ENCODE measurements at places on chromosomes 2 and 18. TPM values are rescaled to one million over a fixed set of nuclear protein-coding genes. Genes with fewer than 3 reads are reported as not detected.

- no peak for DNase-seq
Observed at GRCh38 chr18:54879691-54880090, 51.4 kb downstream of the RAB27B start.

DNA sequence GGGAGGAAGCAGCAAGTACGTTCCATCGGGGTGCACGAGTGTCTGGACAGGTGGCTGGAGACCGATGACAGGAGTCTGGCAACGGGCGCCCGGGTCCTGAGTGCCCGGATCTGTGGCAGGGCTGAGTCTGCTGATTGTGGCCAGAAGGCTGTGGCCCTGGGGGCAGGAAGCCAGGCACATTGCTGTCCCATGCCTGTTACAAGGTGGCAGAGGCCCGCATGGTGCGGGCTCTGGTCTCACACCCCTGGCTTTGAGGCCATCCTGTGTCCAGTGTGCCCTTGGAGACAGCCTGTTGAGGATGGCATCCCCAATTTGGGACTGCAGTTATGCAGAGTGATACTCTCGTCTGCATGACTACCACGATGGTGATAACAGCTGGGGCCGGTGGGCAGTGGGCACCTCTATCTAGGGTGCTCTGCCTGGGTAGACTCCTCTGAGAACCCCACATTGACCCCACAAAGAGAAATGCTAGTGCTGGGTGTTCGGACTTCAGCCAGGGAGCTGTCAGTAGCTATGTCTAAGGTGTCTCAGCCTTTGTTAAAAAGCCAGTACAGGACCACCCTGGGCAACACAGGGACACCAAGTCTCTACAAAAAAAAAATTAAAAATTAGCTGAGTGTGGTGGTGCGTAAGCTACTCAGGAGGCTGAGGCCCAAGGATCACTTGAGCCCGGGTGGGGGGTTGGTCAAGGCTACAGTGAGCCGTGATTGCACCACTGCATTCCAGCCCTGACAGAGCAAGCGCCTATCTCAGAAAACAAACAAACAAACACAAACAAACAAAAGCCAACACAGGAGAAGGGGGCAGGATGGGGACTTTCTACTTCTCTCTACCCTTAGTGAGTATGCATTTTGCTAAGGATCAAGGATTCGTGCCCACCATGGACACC lies 88.3 kb downstream of the RHOB start:
- DNase-seq = no peak

LHCGR gene
- total RNA-seq = 0.29 TPM

GRCh38 chr2:228115-228514 lies 35.7 kb downstream of the SH3YL1 start:
- no peak for DNase-seq

PTPRM gene
- 41.7 TPM for total RNA-seq

- no peak for DNase-seq
Observed at GRCh38 chr2:104853534-104854497, at the start of gene POU3F3. TSS of gene POU3F3 (plus strand) at chr2:104854115. CDS start at chr2:104855511, 1,396 bp downstream.

DNA sequence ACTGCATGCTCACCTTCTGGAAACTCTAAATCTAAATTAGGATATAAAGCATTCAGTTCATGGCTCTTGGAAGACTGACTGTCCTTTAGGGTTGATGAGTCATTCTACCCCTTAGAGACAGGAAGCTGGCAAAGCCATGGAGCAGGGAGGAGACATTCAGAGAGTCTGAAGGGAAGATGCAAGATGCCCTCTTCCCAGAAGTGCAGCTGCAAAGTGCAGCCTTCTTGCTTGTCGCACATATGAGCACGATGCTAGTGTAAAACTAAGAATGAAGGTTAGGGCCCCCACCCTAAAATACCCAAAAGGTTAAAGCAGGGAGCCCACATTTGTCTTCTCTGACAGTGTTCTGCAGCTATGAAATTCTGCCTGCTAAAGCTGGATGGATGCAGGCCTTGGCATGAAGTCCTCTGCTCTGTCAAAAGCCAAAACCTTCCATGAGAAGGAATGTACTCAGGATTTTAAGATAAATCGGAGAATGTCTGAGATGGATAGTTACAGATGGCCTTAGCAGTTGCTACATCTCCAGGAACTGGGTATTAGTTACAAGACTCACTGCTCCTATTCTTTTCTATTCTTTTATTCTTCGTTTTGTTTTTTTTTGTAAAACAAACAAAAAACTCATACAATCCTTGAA lies 89.7 kb downstream of the POLE4 start:
- DNase-seq = no peak

- DNase-seq = no peak
Observed at GRCh38 chr18:41940506-41941215, 14.4 kb upstream of the PIK3C3 start.

GRCh38 chr2:71834796-71835195 lies 312.9 kb downstream of the CYP26B1 start:
- DNase-seq = no peak

GRCh38 chr18:71902482-71902881 lies 641.7 kb downstream of the CBLN2 start:
- DNase-seq = no peak

- DNase-seq = no peak
Observed at GRCh38 chr2:168494190-168494711, 38.2 kb downstream of the CERS6 start.

SLC20A1 gene
- total RNA-seq = 42.6 TPM

DNA sequence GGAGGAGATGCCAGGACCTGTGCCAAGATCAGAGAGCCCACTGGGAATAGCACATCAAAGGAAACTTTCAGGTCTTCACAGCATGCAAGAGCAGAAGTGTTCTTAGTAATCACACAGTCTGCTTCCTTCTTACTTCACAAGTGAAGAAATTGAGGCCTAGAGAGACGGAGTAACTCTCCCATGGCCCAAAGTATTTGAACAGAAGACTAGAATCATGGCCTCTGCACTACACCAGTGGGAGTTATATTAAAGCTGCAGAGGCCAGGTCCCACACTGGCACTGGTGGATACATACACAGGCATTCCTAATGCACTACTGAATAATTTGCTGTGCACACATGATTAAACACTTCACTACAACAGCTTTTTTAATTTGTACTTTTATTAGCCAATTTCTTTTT lies 107.6 kb upstream of the RMP24 start:
- no peak for DNase-seq

- no peak for DNase-seq
Observed at GRCh38 chr2:42856891-42857632, 64.7 kb upstream of the HAAO start.

GRCh38 chr2:106983305-106983704 lies 97.3 kb upstream of the ST6GAL2 start:
- no peak for DNase-seq

SLC9A2 gene
- total RNA-seq = 0.98 TPM

Measured in breast epithelium (tissue), 4 donors.